ENCODE measurements at places on chromosomes 4 and X.

- DNase-seq: no peak
Observed at GRCh38 chr4:3385711-3386420, 55.9 kb upstream of the HGFAC start.

DNA sequence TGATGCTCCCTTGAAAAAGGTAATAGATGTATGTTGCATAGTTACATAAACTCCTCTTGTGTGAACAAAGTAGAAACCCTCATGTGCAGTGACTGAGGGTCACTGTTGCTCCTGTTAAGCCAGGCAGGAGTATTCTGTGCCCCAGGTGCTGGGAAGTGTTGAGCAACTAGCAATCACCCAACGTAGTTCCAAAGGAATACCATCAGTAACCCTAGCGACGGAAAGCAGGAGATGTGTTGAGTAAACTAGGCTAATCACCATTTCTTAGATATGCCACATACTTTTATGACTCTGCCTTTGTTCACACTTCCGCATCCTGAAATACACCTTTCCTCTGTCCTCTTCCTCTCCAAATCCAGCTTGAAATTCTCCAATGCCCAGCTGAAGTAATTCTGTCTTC, 50.9 kb upstream of the TAB3 start:
- DNase-seq: no peak

GRCh38 chr4:159551281-159551680, 448.4 kb downstream of the RAPGEF2 start:
- DNase-seq: no peak

GRCh38 chrX:153361781-153362397, 27.9 kb downstream of the ZNF275 start:
- no peak for DNase-seq

GRCh38 chr4:18422685-18423084, 401.1 kb upstream of the LCORL start:
- no peak for DNase-seq

GRCh38 chr4:179941911-179942310, 2301.3 kb upstream of the TENM3 start:
- DNase-seq: no peak

GRCh38 chrX:49184294-49185281, 1.6 kb downstream of the PRICKLE3 start:
- no peak for DNase-seq

DNA sequence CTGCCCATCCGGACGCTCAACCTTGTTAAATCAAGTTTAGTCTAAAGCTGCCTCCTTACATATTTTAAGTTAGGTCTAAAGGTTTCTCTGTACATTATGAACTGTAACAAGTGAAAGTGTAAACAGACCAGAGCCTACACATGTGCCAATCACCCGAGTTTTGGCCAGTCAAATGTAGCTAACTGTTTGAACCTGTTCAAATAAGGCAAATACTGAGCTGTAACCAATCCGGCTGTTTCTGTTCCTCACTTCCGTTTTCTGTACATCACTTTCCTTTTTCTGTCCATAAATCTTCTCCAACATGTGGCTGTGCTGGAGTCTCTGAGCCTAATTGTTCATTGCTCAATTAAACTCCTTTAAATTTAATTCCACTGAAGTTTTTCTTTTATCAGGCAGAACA, 113.3 kb upstream of the SHISA3 start:
- DNase-seq: no peak

DNA sequence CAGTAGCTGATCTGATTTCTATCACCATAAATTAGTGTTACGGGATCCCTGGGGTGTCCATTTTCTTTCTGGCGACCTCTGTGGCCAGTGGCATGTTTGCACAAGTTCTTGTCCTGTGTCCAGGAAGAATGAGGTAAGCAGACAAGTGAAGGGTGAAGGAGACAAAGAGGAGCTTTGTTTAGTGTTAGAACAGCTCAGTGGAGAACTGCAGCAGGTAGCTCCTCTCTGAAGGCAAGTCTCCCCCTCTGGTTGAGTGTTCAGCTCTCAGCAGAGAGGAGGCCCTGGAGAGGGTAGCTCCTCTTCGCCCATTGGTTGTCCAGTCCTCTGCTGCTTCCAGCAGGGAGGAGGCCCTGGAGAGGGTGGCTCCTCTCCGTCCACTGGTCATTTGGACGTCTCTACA, 47.2 kb downstream of the DMP1 start:
- DNase-seq: no peak

DNA sequence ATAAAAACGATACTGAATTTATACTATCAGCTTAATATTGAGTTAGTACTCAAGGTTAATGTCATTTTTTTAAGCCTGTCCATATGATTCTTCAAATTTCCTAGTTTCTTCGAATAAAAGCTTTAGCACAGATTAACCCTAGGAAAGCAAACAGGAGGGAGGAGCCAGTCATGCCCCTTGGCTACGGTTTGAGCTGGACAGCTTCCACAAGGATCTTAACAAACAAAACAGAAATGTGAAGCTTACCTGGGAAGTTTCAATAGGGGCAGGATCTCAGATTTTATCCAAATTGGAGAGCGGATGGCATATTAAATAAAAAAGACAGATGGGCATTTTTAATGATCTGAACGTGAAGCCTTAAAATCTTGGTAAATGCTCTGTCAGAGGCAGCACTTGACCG, 2.3 kb downstream of the NWD2 start:
- DNase-seq: no peak

DNA sequence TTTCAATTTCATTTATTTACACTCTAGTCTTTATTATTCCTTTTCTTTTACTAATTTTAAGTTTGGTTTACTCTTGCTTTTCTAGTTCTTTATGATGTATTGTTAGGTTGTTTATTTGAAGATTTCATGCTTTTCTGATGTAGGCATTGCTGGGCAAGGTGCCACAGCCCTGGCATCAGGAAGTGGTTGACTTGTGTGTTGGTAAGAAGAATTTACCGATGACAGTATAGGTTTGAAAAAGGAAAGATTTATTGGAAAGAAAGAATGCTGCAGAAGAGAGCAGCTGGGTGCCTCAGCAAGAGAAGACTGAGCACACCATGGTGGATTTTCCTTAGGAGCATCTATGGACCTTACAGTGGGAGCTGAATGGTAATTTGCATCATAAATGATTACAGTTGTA, 153.2 kb downstream of the KLF8 start:
- no peak for DNase-seq

- DNase-seq: no peak
Observed at GRCh38 chr4:7124689-7125442, 57.0 kb upstream of the GRPEL1 start.

DNA sequence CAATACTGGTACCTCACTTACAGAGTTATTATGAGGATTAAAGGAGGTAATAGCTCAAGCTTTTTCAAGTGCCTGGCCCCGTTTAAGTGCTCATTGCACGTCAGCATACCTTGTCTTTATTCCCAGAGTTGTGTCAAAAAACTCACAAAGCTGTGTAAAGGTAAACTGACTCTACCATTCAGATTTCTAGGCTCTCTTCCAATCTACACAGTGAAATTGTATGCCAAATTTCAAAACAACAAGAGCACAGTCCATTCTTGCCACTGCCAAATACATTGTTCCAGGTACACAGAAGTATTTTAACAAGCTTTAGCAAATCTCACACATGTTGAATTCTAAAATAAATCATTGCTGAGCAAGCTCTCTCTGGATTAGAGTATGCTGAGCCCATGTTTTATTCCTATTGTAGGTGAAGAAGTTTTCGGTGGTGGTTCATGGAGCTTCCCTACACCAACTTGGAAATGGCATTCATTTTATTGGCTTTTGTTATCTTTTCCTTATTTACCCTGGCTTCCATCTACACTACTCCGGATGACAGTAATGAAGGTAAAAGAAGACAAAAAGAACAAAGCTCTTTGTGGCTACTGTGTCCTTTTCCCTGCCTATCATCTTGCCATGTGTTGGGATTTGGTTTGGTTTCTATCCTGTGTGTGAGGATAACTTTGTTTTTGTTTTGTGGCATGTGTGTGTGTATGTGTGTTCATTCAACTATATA, 16.2 kb downstream of the SMIM31 start:
- no peak for DNase-seq

GRCh38 chr4:76984788-76985211, 35.2 kb downstream of the SEPTIN11 start:
- no peak for DNase-seq

DNA sequence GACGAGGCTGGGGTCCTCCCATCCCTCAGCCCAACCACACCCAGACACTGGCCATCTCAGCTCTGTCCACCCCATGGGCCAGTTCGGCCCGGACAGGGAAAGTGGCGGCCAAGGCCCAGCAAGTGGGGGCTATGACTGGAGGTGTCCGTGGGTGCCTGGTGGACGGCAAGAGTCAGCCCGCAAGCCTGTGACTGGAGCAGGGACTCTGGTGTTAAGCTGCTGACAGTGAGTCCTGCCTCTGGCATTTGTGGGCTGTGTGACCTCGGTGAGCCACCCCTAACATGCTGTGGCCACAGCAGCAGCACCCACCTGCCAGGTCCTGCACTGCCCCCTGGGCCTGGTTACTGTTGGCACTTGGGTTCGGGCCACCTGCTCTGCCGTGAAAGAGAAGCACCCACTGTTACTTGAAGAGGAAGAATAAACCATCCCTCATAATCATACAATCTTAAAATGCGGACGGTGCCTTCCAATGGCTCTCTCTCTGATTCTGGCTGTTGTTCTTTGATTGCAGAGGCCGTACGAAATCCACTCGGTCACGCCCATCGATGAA, 252.0 kb downstream of the EVC2 start:
- no peak for DNase-seq

- DNase-seq: no peak
Observed at GRCh38 chr4:14375816-14376215, 626.5 kb upstream of the CPEB2 start.

DNA sequence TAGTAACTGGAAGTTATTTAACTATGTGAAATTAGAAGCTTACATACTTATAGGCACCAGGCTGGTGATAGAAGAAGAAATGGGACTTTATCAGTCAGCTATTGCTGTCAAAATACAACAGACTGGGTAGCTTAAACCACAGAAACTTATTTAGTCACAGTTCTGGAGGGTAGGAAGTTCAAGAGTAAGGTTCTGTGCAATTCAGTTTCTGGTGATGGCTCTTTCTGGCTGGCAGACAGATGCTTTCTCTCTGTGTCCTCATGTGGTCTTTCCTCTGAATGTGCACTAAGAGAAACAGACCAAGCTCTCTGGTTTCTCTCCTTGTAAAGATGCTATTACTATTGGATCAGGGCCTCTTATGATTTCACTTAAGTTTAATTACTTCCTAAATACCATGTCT, 92.1 kb upstream of the ANKRD50 start:
- DNase-seq: no peak

DNA sequence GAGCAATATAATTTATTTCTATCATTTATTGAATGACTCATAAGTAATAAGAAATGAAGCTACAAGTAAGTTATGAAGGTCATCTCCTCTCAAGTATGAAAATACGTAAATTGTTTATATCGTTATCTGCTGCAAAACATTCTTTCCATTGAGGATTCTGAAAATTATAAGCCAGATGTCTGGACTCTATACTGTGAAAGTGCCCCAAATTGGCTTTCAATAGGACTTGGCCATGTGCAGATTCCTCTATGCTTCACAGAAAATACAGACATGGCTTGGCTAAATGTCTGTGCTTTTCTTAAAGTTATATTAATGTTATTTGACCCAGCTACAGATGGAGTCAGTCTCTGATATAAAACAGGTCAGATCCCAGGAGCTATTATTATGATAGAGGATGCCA, 2109.9 kb upstream of the AGA start:
- no peak for DNase-seq

DNA sequence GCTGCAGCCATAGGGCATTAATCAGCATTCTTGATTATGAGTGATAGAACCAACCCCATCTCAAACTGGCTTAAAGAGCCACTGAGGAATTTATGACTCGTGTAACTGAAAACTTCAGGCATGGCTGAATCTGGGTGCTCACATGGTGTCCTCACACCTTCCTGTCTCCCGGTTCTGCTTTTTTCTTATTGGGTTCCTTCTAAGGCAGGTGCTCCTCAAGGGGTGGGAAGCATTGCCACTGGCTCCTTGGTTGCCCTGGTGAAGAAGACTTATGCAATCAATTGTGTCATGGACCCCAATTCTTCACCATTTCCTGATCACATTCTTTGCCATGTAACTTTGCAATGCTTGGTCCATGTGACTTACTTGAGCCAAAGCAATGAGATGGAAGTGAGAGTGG, 4.3 kb upstream of the ZCCHC4 start:
- DNase-seq: no peak

DNA sequence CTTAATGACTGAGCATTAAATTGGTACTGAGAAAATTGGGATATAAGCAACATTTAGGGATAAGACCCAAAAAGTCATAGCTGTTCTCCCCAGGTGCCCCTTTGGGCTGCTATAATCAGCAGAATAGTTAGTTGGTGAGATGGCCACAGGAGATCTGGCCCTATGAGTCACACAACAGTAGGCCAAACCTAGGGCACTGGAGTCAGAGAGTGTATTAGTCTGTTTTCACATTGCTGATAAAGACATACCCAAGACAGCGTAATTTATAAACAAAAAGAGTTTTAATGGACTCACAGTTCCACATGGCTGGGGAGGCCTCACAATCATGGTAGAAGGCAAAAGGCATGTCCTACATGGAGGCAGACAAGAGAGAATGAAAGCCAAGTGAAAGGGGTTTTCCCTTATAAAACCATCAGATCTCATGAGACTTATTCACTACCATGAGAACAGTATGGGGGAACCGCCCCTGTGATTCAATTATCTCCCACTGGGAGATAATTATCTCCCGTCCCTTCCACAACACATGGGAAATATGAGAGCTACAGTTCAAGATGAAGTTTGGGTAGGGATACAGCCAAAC, 338.3 kb upstream of the NR3C2 start:
- DNase-seq: no peak

GRCh38 chr4:14863418-14864364, 138.6 kb upstream of the CPEB2 start:
- DNase-seq: no peak

DNA sequence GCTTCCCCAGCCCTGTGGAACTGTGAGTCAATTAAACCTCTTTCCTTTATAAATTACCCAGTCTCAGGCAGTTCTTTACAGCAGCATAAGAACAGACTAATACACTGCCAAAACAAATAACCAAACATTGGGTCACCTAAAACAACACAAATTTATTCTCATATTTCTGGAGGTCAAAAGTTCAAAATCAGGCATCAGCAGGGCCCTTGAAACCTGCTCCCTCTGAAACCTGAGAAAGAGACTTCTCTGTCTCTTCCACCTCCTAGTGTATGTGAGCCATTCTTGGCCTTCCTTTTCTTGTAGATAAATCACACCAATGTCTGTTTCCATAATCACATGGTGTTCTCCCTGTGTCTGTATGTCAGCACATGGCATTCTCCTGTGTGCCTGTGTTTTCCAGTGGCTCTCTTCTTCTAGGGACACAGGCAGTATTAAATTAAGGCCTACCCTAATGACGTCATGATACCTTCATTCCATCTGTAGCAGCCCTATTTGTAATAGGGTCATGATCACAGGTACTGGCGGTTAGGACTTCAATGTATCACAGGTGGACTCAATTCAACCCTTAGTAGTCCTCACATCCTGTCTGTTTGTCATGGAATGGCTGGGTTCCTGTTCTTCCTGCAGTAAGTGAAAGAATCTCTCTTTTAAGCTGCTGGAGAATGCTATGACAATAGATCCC, 147.3 kb upstream of the CLNK start:
- DNase-seq: no peak

Data from SIG-M5 (cell line).